ENCODE measurements at places on chromosomes 6 and 20. TPM values are rescaled to one million over a fixed set of nuclear protein-coding genes. Genes with fewer than 3 reads are reported as not detected.
A peak's percentile ranks its signal among the peaks of the same experiment; 100 is the strongest.

- DNase-seq = no peak
Measured at GRCh38 chr6:33789550-33789895, 593 bp upstream of the LEMD2 start.

DNA sequence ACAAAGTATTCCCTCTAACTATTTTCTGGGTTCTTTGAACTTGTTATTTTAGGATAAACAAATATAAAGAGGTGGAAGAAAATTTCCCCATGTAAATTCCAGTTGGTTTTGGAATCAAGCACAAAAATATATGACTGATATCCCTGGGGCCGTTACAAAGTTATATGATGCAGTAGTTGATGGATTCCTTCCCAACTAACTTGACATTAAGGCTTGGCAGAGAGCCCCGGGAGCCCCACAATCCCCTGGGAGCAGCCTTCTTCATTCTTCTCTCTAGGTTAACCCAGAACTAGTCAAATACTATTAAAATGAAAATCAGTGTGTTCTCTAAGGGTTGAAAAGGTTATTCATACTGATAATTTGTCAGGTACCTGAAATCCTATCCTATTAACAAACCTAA, 508.9 kb upstream of the SOX4 start:
- DNase-seq = no peak

- no peak for DNase-seq
Measured at GRCh38 chr20:36085686-36086267, 68.8 kb upstream of the EPB41L1 start.

GRCh38 chr20:5168651-5169396, 42.0 kb downstream of the CDS2 start:
- DNase-seq = no peak

GRCh38 chr20:1469925-1470571, 3.4 kb upstream of the NSFL1C start:
- peak; percentile 26 for DNase-seq

PPP1R3G gene
- 0.47 TPM for total RNA-seq

- DNase-seq = peak; percentile 71
Measured at GRCh38 chr6:30955367-30956042, 14.7 kb downstream of the MUCL3 start.

DNA sequence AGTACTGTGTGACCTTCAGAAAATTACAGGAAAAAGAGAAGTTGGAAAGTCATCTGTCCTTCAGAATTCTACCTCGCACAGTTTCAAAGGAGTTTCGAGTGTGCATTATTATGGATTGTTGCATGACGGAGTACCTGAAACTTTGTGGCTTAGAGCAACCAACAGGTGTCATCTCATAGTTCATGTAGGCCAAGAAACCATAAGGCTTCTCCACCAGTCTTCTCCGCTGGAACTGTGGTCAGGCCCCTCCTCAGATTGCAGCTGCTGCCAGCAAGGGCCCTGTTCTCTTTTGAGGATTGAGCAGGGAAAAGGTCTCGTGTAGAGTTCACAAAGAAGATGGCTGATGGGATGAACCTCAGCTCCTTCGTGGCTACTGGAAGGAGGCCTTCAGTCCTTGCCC, 151.2 kb upstream of the THBS2 start:
- no peak for DNase-seq

CD83 gene
- 13.8 TPM for total RNA-seq

DNA sequence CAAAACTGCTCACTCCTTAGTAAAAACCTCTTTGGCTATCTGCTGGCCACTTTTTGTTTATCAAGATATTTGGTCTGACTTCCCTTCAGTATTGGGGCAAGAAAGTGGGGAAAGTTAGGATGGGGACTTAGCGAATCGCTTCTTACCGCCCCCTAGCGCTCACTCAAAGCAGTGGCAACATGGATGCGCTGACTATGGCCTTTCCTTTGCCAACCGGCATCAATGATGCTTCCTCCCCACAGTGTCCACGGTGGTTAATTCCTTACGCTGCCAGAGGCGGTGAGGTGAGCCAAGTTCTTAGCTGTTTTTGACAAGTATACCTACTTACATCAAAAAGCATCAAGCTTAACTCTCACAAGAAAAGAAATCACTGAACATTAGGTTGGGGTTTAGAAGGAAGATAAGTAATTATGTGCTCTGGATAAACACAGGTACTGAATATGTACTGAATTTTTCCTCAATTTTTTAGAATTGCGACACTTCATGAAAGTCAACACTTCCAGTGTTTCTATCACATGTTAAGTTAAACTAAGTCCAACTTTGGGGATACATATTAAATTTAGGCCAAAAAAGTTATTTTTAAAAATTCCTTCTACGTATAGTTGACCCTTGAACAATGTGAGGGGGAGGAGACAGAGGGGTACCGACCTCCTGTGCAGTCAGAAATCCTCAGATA, 86.7 kb downstream of the GMDS start:
- DNase-seq = no peak

DNA sequence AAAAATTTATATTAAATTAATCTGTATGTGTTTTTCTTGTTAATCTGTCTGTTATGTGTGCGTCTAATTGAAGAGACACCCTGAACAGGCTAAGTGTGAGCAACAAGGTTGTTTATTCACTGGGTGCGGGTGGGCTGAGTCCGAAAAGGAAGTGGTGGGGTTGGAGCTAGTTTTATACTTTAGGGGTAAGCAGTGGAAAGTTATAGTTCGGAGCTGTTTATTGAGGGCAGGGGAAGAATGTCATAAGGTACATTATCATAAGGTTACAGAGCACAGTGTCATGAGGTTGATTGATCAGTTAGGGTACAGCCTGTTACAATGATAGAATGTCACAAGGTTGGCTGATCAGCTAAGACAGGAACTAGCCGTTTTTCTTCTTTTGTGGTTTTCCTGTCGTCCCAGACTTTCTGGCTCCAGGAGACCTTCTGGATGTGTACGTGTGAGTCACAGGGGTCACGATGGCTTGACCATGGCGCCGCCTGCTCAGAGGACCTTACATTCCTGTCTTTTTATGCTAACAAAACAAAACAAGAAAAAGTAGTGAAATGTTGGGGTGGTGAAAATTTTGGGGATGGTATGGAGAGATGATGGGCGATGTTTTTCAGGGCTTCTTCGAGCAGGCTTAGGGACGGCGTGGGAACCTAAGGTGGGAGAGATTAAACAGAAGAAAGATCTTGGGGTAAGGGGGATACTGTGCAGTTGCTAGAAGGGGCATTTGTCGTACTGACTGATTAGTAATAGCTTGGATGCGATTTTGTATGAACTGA, 754.0 kb upstream of the ADGRB3 start:
- no peak for DNase-seq

LAMP5 gene
- total RNA-seq = not detected

GRCh38 chr20:62762376-62762775, 33.9 kb upstream of the MRGBP start:
- no peak for DNase-seq

DNA sequence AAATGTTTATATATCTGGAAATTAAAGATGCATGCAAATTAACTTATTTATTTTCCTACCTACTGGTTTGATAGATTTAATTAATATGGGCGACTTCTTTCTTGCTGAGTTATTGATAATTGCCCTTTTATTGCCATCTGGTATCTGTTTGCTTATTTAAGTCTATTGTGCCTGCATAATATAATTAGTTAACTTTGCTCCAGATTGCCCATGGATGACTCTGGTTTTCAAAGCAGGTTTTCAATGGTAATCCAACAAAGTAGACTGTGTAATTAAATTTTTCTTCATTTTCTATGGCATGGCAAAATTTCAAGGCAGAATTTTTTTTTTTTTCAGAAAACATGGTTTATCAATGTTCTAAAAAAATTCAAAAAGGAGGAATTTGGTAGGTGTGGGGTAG, 1092.0 kb downstream of the GRIK2 start:
- no peak for DNase-seq

GRCh38 chr6:161292145-161292544, 18.3 kb upstream of the AGPAT4 start:
- DNase-seq = no peak

Measured in activated naive CD4-positive, alpha-beta T cell treated with anti-CD3 and anti-CD28 coated beads, Interleukin-2, amount 50 U/mL, for 72 hours (primary cell).